Natural killer cell treated with Interleukin-12 subunit alpha and Interleukin-12 subunit beta and Interleukin-15 and Interleukin-18, amount 100 ng/mL, for 72 hours (primary cell): ENCODE measurements at places on chromosomes 5 and 9.

- DNase-seq: no peak
- H3K27ac ChIP-seq: no peak overlapping the region
- no peak overlapping the region for H3K4me3 ChIP-seq
- H3K36me3 ChIP-seq: no peaks in the 10 kb centered on the region
- H3K27me3 ChIP-seq: peaks cover 14% of the 10 kb centered on the region
These were observed 78.0 kb downstream of the YIPF5 start for GRCh38 chr5:144092508-144092907.

GRCh38 chr5:114412510-114413171, 50.8 kb downstream of the KCNN2 start:
- H3K27me3 ChIP-seq: no peaks in the 10 kb centered on the region
- no peak for DNase-seq
- no peak overlapping the region for H3K4me3 ChIP-seq
- no peaks in the 10 kb centered on the region for H3K4me1 ChIP-seq
- H3K27ac ChIP-seq: no peak overlapping the region
- H3K36me3 ChIP-seq: no peaks in the 10 kb centered on the region

DNA sequence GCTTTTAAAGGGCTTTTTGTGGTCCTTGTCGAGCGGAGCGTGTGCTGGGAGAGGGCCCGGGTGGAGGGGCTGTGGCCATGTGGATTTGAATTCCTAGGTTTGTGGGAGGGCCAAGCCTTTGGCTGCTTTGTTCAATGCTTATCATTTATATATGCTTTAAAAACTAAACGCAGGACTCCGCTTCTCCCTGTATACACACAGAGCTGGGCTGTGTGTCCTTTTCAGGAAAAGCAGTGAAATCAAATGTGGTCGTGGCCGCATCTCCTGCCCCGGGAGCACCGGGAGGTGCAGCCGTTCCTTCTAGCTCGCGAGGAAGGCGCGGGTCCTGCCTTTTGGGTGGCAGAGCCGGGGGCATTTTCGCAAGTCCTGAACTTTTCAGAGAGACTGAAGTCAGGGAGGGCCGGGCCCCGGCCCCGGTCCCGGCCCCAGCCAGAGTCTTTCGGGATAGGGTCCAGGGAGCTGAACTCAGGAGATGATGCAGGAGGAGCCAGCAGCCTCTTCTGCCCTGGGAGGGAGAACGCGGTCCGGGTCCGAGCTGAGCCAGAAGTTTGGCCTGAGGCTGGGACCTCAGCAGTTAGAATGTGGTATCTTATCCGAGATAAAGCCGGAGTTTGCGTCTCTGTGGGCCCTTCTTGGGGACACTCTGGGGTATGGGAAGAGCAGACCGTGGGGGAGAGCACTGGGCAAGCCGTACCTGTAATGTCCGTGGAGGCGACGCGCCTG, 158.8 kb downstream of the C9orf152 start:
- peaks cover 17% of the 10 kb centered on the region for H3K27me3 ChIP-seq
- no peaks in the 10 kb centered on the region for H3K36me3 ChIP-seq
- H3K27ac ChIP-seq: peak overlapping the region; percentile 47
- no peak for DNase-seq
- H3K4me1 ChIP-seq: peaks cover 21% of the 10 kb centered on the region
- H3K4me3 ChIP-seq: peak overlapping the region; percentile 93

- no peak overlapping the region for H3K4me3 ChIP-seq
- H3K27ac ChIP-seq: no peak overlapping the region
- no peak for DNase-seq
- H3K36me3 ChIP-seq: peaks cover 7% of the 10 kb centered on the region
- no peaks in the 10 kb centered on the region for H3K4me1 ChIP-seq
These were observed 207.5 kb upstream of the IRX2 start for GRCh38 chr5:2958976-2959375.

DNA sequence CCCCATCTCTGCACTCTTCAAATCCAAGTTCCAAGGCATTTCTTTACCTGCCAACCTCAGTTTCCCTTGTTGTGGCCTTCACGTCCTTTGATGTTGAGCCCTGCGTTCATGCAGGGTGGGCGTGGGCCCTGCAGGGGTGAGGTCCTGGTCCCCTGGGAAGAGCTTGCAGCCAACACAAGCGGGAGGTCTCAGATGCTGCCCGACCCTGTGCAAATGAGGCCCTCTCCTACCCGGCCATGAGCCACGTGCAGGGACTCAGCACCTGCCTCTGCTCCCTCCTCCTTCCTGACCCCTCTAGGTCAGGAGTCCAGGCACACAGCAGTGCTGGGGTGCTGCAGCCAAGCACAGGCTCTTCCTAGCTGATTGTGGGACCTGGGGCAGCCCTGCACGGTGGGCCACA, 124.5 kb downstream of the ADAMTS2 start:
- no peaks in the 10 kb centered on the region for H3K4me1 ChIP-seq
- DNase-seq: no peak
- no peaks in the 10 kb centered on the region for H3K27me3 ChIP-seq
- H3K36me3 ChIP-seq: no peaks in the 10 kb centered on the region
- H3K4me3 ChIP-seq: no peak overlapping the region
- H3K27ac ChIP-seq: no peak overlapping the region

- H3K4me3 ChIP-seq: no peak overlapping the region
- H3K36me3 ChIP-seq: no peaks in the 10 kb centered on the region
- no peaks in the 10 kb centered on the region for H3K4me1 ChIP-seq
- no peak overlapping the region for H3K27ac ChIP-seq
- no peak for DNase-seq
- peaks cover 9% of the 10 kb centered on the region for H3K27me3 ChIP-seq
These were observed 57.8 kb downstream of the OLFM1 start for GRCh38 chr9:135145312-135145711.

DNA sequence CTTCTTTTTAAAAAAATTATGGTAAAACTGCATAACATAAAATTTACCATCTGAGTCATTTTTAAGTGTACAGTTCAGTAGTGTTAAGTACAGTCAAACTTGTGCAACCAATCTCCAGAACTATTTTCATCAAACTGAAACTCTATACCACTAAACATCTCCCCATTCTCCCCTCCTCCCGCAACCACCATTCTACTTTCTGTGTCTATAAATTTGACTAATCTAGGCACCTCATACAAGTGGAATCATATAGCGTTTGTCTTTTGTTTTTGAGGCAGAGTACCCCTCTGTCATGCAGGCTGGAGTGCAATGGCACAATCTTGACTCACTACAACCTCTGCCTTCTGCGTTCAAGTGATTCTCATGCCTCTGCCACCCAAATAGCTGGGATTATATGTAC, 24.0 kb upstream of the EBF1 start:
- H3K27me3 ChIP-seq: peaks cover 22% of the 10 kb centered on the region
- no peak for DNase-seq
- no peak overlapping the region for H3K27ac ChIP-seq
- peaks cover 5% of the 10 kb centered on the region for H3K36me3 ChIP-seq
- no peak overlapping the region for H3K4me3 ChIP-seq

DNA sequence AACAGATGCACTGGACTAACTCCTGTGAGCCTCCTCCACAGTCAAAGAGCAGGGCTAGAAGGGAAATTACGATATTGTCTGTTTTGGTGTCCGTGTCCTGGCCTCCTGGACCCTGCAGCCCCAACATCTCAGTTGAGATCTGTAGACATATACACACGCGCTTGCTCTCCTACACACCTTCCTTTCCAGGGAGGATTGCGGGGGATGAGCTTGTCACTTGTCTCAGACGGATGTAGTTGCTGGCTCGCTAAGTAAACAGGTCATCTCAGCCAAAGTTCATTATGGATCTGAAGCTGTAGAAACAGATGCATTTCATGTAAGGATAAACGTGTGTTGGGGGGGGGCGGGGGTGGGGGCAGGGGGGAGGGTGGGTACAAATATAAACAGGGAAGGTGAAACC, 549.3 kb downstream of the CCDC171 start:
- H3K36me3 ChIP-seq: no peaks in the 10 kb centered on the region
- no peak for DNase-seq
- no peak overlapping the region for H3K4me3 ChIP-seq
- H3K27ac ChIP-seq: no peak overlapping the region

GRCh38 chr5:154258531-154259217, 68.1 kb downstream of the GALNT10 start:
- no peak overlapping the region for H3K4me3 ChIP-seq
- no peaks in the 10 kb centered on the region for H3K27me3 ChIP-seq
- H3K4me1 ChIP-seq: peaks cover 24% of the 10 kb centered on the region
- peaks cover 5% of the 10 kb centered on the region for H3K36me3 ChIP-seq
- no peak overlapping the region for H3K27ac ChIP-seq

DNA sequence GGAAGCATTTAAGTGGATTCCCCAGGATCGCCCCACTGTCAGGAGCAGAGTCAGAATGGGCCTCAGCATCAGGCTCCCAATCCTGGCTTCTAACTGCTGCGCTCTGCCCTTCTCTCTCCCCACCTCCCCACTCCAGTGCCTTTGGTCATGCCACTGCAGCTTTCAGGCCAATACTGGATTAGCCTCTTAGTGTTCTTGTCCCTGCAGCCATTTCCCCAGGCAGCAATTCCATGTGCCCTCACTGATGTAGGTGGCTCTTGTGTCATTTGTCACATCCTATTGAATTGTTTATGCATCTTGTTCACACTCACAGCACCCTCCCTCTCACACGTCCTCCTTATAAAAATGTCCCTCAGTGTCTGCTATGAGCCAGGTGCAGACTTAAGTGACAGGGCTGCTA, 544.2 kb upstream of the DAP start:
- H3K27me3 ChIP-seq: no peaks in the 10 kb centered on the region
- no peak for DNase-seq
- H3K36me3 ChIP-seq: no peaks in the 10 kb centered on the region
- no peaks in the 10 kb centered on the region for H3K4me1 ChIP-seq
- H3K4me3 ChIP-seq: no peak overlapping the region

DNA sequence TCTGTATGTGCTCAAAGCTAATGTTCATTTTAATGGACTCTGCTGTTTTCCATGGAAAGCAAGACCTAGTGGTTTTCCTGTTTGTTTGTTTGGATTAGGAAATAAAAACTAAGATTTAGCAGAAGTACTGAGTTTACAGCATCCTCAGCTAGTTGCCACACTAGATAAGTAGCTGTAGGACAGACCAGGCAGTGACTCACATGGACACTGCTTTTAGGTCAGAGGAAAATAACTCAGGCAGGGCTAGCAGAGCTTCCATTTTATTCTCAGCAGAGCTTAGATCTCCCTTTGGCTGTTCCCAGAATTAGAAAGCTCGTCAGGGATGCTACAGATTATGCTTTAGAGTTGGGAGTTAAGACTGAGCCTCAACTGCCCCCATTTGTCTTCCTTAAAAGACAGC, 204.4 kb downstream of the SH3GL2 start:
- no peaks in the 10 kb centered on the region for H3K4me1 ChIP-seq
- no peak overlapping the region for H3K27ac ChIP-seq
- H3K36me3 ChIP-seq: no peaks in the 10 kb centered on the region
- H3K27me3 ChIP-seq: no peaks in the 10 kb centered on the region
- no peak for DNase-seq

DNA sequence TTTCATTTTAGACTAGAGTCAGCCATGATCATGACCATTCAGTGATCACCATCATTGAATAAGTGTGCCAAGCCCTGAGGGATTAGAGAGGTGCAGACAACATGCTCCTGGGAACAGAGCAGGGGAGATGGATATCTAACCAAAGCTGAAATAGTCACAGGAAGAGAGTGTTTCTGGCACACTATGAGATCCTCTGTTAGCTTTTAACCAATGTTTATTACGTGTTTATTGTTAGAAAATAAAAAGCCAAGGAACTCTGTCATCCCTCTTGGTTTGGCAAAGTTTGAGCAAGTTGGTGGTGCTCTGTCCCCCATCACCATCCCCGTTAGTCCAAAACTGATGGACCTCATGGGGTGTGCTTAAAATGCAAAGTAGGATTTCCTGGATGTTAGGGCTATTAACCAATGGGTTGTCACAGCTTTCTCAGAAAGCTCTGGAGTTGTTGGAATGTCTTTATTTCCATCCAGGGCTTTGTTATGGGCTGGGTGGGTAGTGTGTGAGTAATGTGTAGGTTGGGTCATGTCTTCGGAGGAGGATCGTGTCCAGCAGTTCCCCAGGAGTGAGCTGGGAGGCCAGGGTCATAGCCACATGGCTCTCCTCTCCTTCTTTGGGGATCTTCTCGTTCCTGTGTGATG, 34.9 kb downstream of the SLC28A3 start:
- peaks cover 10% of the 10 kb centered on the region for H3K4me1 ChIP-seq
- no peaks in the 10 kb centered on the region for H3K36me3 ChIP-seq
- DNase-seq: no peak
- H3K27me3 ChIP-seq: no peaks in the 10 kb centered on the region
- H3K27ac ChIP-seq: peak overlapping the region; percentile 45
- H3K4me3 ChIP-seq: no peak overlapping the region

GRCh38 chr9:133604214-133604613, 5.0 kb downstream of the FAM163B start:
- H3K4me1 ChIP-seq: no peaks in the 10 kb centered on the region
- no peaks in the 10 kb centered on the region for H3K36me3 ChIP-seq
- H3K27ac ChIP-seq: no peak overlapping the region
- H3K4me3 ChIP-seq: no peak overlapping the region
- peak; percentile 28 for DNase-seq

DNA sequence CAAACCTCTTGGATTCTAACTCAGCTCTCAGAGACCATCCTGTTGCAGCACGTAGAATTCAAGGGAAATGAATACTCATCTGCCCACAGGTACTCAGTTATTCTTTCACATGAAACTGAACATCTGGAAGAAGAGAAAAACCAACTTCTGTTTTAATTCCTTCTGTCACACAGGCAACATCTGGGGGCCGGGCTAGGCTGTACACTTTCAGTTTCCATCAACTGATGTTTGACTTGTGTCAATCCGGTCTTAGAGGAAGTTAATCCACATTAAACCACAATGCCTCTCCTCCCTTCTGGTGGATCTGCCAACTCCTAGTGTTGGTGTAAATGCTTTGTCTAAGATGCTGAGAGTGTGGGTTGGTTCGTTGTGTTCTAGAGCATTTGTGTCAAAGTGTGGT, 17.6 kb downstream of the DMRT3 start:
- no peaks in the 10 kb centered on the region for H3K36me3 ChIP-seq
- no peak overlapping the region for H3K27ac ChIP-seq
- no peak overlapping the region for H3K4me3 ChIP-seq
- H3K4me1 ChIP-seq: no peaks in the 10 kb centered on the region
- no peak for DNase-seq
- H3K27me3 ChIP-seq: peaks cover 28% of the 10 kb centered on the region

GRCh38 chr9:104448036-104448435, 56.0 kb upstream of the OR13F1 start:
- H3K27me3 ChIP-seq: no peaks in the 10 kb centered on the region
- DNase-seq: no peak
- no peak overlapping the region for H3K4me3 ChIP-seq
- no peak overlapping the region for H3K27ac ChIP-seq
- H3K4me1 ChIP-seq: no peaks in the 10 kb centered on the region

- no peaks in the 10 kb centered on the region for H3K4me1 ChIP-seq
- H3K4me3 ChIP-seq: no peak overlapping the region
These were observed 94.9 kb downstream of the ACTL7B start for GRCh38 chr9:108760841-108761240.

GRCh38 chr9:125883565-125884217, 136.5 kb downstream of the PBX3 start:
- H3K4me1 ChIP-seq: peaks cover under 1% of the 10 kb centered on the region
- peaks cover 5% of the 10 kb centered on the region for H3K27me3 ChIP-seq
- no peaks in the 10 kb centered on the region for H3K36me3 ChIP-seq
- no peak overlapping the region for H3K4me3 ChIP-seq
- H3K27ac ChIP-seq: no peak overlapping the region
- DNase-seq: no peak
